ENCODE measurements at places on chromosomes 3 and 15. TPM values are rescaled to one million over a fixed set of nuclear protein-coding genes. Genes with fewer than 3 reads are reported as not detected.

Gene TRAT1
- not detected for total RNA-seq

Gene LSAMP
- total RNA-seq = 11.6 TPM

Gene PHLDB2
- total RNA-seq = 57.5 TPM

Gene ZNF774
- 1.1 TPM for total RNA-seq

Gene CLDN11
- total RNA-seq = 563 TPM

Gene COL6A6
- 1.2 TPM for total RNA-seq

Gene RASGRF1
- under 0.01 TPM for total RNA-seq

Gene GOLGA8H
- total RNA-seq = 0.14 TPM

Gene GRIP2
- total RNA-seq = 0.55 TPM

Gene KIF9
- total RNA-seq = 3.7 TPM

Gene PIERCE2
- 1.8 TPM for total RNA-seq

Gene MUSTN1
- total RNA-seq = not detected

Gene CKMT1A
- total RNA-seq = 0.18 TPM

Gene ZNF80
- total RNA-seq = not detected

Gene GHRL
- total RNA-seq = not detected

Gene DUOXA1
- total RNA-seq = not detected

Gene PLS1
- 0.14 TPM for total RNA-seq

Gene PLA2G4E
- total RNA-seq = not detected

Gene DNAJA4
- total RNA-seq = 3.5 TPM

Gene ANKRD34C
- not detected for total RNA-seq

Gene PLSCR5
- not detected for total RNA-seq

Gene CCDC54
- not detected for total RNA-seq

Gene ATG3
- total RNA-seq = 72.5 TPM

Data from smooth muscle cell of bladder (primary cell).